AG04450 (cell line): ENCODE measurements at places on chromosomes 13 and 19.

DNA sequence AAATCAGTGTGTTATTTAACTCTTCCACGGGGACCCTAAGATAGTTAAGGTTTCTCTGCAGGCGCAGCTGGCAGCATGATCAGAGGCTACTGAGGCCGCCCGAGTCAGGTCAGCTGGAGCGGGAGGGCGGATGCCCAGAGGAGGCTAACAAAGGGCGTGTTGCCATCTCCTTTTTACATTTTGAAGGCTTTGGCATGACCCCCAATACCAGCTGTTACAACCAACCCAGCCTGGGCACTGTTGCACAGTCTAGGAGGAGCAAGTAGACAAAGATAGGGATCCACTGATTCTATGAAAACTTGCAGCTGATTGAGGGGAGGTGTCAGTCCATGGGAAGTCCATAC lies 15.7 kb downstream of the COL4A2 start:
- no peak for DNase-seq

- DNase-seq: no peak
Observed at GRCh38 chr13:73240193-73240592, 181.4 kb downstream of the KLF5 start.

- DNase-seq: no peak
Observed at GRCh38 chr13:40963927-40964326, 55.2 kb downstream of the ELF1 start.

DNA sequence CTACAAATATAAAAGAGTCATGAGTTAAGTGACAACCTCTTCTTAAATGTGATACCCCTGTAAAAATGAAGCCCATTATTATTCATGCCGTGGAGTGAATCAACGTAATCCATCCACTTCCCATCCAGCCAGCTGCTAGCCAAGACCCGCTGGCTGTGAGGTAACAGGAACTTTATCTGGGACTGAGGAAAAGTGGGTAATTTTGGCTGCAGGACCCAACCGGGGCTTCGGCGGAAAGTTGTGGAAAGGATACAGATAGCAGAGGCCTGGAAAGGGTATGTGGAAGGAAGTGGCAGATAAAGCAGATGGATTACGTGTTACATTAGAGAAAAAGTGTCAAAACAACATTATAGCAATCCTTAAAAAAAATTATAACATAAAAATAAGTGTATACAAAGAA lies 48.3 kb downstream of the SLC7A1 start:
- DNase-seq: no peak

GRCh38 chr19:51292971-51293370 lies 18.5 kb upstream of the IGLON5 start:
- no peak for DNase-seq

DNA sequence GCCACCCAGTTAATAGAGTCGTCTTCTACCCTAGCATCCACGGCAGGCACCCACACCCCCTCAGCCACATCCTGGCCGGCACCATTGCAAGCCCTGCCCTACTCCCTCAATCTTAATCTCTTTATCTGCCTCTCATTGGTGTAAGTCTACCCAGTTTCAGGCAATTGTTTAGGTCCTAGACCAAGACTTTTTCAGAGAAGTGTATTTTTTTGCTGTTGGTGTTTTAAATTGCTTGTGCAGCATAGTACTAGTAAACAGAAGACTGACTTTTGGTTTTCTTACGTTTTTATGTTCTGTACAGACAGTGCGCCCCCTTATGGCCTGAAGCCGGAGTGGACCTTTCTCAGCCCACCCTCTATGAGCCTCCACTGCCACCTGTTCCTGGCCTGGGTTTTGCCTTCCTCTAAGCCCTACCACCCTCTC lies 2.3 kb upstream of the LCP1 start:
- no peak for DNase-seq

- no peak for DNase-seq
Observed at GRCh38 chr13:21040120-21040826, 21.1 kb downstream of the LATS2 start.

- DNase-seq: no peak
Observed at GRCh38 chr13:113142876-113143275, 15.6 kb upstream of the PROZ start.

- DNase-seq: peak; percentile 66
Observed at GRCh38 chr19:43901395-43902390, 33.4 kb downstream of the ZNF45 start.

DNA sequence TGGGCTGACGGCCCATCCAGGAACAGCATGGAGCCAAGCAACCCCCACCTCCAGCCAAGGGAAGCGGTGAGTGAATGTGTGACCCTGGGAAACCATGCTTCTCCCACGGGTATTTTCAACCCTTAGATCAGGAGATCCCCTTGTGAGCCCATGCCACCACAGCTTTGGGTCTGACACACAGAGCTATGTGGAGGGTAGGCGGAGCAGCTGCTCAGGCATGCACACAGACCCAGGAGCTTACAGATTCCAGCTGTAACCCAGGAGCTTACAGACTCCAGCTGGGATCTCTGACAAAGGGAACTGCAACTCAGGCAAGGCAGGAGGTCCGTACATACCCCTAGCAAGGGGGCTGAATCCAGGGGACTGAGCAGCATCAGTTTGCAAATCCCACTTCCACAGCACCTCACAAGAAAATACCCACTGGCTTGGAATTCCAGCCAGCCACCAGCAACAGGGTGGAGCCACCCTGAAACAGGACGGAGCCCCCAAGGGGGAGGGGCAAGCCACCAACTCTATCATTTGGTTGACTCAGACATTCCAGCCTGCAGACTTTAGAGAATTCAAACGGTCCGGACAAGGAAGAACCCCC lies 40.8 kb upstream of the RFXAP start:
- DNase-seq: peak; percentile 81

- DNase-seq: no peak
Observed at GRCh38 chr19:13214036-13214730, 64.0 kb downstream of the IER2 start.

DNA sequence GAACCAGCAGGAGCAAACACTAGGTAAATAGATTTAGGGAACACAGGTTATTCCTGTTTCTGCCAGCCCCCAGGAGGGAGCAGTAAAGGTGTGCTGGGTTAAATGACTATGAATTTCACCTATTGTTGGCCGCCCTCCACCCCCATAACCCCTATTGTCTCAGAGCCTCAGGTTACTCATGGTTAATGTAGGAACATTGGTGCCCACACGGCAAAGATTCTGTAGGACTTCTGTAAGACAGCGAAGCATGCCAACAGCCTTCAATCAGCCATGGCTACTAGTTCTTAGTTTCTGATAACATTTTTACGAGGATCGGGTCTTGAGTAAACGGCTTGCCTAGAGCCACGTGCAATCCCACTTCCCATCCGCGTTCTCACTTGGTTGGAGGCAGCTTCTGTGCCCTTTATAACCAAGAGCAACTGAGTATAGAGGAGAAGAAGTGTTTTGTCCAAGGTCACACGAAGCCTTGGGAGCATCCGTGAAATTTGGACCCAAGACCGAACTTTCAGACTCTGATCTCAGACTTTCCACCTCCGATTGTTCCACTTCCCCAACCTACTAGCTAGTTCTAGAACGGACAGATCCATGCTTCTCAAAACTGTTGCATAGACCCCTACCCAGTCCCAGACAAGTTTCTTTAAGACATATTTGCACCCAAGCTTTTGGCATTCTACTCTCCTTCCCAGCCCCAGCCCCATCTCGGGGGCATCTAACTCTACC lies 5.1 kb upstream of the CACNG8 start:
- no peak for DNase-seq

- no peak for DNase-seq
Observed at GRCh38 chr19:8811315-8812172, 20.6 kb downstream of the ZNF558 start.

GRCh38 chr19:1503089-1503924 lies 9.5 kb downstream of the ADAMTSL5 start:
- no peak for DNase-seq

DNA sequence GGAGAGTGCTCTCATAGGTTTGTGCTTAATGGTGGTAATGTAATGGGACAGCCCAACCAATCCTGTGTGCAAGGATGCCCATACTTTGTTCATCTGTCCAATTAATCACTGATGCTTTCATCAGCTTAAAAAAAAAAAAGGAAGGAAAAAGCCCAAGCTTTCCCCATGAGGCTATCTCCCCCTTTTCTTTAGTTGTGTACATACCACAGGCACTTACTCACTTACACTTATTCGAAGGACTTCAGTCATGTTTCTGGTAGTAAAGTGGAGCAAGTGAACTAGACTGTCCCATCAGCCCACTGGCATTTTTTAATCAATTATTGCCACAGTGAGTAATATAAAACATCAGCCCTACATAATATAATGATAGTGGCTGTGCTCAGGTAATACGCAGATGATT lies 183.5 kb upstream of the UFM1 start:
- DNase-seq: no peak
